ENCODE measurements at places on chromosomes 11 and 22. TPM values are rescaled to one million over a fixed set of nuclear protein-coding genes. Genes with fewer than 3 reads are reported as not detected.

Gene ZP1
- not detected for total RNA-seq

Gene MRGPRX4
- total RNA-seq, result not detected

Gene LRRC74B
- under 0.01 TPM for total RNA-seq

Gene CDC45
- total RNA-seq, result 0.82 TPM

Gene SSTR3
- 0.41 TPM for total RNA-seq

Gene PLEKHB1
- 5.3 TPM for total RNA-seq

Gene FXYD2
- 0.82 TPM for total RNA-seq

All from frontal cortex (tissue), 4 donors.